ENCODE measurements at places on chromosomes 2 and 18.

GRCh38 chr2:49154140-49154539, at the start of gene FSHR:
Gene FSHR, minus strand, starts transcription at chr2:49154515. Its CDS starts 98 bp downstream, at chr2:49154417.
- DNase-seq: no peak

DNA sequence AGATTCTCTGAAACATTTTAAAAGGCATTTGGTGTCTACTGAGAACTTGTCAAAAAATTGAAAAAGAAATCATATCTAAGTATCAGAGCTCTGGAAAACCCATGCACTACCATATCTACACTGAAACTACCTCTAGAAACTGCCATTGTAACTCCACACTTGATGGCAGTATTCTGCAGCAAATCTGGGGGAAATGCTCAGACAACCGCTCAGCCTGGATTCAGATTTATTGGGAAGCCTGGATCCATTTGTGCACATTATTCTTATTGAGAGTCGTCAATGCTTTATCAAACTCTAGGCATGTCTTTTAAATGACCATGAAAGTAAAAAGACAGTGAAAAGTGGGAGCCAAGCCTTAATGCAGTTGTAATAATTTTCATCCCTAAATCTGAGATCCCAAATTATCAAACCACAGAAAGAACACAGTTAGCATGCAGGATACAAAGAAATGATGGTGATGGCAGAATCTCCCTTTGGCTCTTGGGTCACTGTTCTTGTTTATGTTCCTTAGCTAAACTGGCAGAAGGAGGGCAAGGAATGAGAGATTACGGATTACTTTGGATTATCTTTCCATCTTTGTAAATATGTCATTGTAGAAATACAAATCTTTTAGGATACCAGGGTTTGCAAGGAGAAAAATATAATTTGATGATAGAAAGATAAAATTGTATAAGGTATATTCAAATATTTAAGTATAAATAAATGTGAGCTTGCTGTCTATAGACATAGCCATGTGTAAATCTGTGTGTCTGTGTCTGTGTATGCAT, 512.1 kb upstream of the SYT4 start:
- DNase-seq: no peak

- no peak for DNase-seq
Observed at GRCh38 chr2:14235667-14236066, 396.9 kb upstream of the LRATD1 start.

GRCh38 chr18:42586601-42587000, 528.9 kb downstream of the RIT2 start:
- no peak for DNase-seq

DNA sequence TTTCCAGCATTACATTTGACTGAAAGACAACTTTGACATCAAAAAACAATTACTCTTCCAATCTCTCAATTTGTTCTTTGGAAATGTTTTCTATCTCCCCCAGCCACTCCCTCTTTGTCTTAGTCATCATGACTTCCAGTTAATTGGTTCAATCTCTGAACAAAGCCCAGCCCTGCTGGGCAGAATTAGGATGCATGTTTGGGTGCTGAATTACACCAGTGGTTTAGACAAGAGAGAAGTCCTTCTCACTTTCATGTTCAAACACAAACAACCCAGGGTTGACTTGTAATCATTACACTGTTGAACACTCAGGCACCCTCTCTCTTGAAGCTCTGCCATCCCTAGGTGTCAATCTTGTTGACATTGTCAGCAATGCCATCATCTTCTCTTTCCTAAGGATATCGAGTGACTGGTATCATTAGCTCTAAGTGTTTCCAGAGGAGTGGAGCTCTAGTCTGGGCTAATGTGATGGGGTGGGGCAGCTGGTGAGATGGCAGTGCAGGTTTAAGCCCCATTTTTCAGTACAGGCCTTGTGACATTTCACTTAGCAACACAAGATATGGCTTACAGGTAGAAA, 90.8 kb upstream of the MEIS1 start:
- DNase-seq: no peak

DNA sequence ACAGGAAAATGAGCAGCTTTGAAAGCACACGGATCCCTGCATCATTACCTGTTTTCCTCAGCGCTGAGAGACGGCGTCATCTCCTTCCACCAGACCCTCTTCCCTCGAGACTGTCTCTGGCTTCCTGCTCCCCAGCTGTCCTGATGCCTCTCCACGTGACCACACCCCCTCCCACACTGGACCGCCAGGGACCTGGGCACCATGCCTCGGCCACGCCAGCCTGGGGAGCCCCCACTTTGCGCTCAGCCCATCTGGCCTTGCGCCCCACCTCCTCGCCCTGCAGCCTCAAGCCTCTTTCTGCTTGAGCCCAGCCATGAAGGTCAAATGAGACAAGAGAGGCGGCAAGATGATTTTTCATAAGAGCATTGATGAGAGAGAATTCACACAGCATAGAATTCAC, 66.0 kb upstream of the ACKR3 start:
- DNase-seq: no peak

DNA sequence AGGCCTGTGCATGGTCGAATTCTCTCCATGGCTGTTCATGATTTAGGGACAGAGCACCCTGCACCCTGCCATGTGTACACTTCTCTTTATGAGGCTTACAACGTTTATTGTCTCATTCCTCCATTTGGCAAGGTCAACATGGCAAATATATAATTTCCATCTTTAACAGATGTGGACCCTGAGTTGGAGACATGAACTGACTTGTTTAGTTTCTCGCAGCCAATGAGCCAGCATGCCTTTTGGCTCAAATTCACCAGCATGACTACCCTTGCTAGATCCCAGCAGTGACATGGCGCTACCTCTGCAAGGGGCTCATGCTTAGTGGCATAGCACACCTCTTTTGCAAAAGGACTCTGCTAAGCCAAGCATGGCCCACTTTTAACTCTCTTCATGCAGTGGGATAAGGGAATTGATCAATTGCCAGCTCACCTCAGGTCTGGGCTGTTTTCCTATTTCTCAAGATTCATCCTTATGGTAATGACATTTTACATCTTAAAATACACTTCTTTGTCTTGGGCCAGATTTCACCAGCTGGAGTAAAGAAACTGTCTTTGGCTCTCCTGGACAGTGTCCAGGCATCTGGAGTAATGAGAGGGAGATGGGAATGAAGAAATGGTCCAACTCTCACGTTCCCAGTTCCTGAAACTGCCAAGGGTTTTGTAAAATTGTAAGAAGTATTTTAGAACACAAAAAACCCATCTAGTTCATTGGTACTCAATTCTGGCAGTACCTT, 159.5 kb downstream of the SETBP1 start:
- DNase-seq: no peak

DNA sequence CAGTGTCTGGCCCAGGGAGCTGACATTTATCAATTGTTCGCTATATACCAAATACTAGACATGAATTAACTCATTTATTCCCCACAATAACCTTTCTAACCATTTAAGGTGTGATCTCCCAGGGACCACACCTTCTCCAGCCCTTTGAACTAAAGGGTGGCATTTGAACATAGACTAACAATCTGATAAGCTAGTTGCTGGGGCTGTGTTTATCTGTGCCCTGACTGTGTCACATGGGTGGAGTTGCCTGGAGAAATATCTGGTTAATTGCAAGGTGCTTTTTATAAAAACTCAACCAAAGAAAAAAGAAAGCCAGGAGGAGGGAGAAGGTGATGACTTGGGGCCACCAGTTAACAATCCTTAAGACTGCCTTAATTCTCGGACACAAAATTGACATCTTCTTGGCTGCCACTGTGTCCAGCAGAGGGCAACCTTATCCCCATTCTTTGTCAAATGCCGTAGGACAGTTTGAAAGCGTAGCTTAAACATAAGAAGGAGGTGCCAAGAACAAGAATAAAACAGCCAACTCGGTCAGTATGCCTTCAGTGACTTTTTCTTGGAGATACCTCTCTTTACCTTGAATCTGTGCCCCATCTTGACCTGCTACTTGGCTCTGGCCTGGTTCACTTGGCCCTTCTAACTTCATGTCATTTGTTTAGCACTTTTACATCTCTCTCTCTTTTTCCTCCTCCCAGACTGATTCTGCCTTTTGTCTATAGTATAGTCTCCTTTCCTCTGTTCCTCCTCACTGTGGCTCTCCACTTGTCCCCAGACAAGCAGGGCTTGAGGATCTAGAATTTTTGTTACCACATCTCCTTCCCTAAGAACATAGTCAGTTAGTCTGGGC, 183.4 kb downstream of the MYO3B start:
- peak; percentile 29 for DNase-seq

DNA sequence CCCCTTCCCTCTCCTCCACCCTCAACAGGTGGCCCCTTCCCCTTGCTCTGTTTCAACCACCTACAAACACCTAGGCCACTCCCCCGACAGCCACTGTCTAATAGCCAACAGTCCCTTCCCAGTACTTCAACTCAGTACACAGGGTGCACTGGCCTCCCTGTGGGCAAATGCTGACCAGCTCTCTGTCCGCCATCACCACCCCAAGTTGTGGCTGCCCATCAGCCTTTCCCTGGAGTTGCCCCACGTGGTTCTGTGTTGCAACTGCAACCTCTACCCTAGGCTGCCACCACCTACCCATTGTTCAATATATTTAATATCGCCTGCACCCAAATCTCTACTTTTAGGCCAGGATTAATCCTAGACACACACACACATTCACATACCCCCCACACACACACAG, 173.5 kb downstream of the MREG start:
- no peak for DNase-seq

GRCh38 chr2:172496160-172496608, 59.7 kb upstream of the PDK1 start:
- no peak for DNase-seq

DNA sequence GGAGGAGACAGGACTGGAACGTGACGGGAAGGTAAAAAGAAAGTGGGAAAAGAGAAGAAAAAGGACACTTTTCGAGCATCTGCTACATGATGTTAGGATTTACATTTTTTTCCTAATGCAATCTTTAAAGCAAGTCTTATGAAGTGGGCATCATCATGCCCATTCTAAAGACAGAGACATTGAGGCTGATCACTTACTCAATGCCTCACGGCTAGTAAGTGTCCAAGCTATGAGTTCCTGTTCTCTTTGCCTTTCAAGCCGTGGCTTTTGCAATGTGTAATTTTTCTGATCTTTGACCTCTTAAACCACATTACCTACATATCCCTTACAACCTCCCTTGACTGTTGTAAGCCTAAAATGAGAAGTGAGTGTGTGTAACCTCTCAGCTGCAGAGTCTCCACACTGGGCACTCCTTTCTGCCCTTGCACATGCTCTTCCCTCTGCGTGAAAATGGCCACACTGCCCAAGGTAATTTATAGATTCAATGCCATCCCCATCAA, 649.2 kb downstream of the RNF144A start:
- DNase-seq: no peak

All from posterior cingulate gyrus (tissue), 11 donors.